Activated CD8-positive, alpha-beta T cell treated with anti-CD3 and anti-CD28 coated beads for 36 hours (primary cell): ENCODE measurements at places on chromosomes 1 and 21. TPM values are rescaled to one million over a fixed set of nuclear protein-coding genes. Genes with fewer than 3 reads are reported as not detected.

Gene ACTN2
- 0.18 TPM for total RNA-seq

Gene FOXD3
- not detected for total RNA-seq

DNA sequence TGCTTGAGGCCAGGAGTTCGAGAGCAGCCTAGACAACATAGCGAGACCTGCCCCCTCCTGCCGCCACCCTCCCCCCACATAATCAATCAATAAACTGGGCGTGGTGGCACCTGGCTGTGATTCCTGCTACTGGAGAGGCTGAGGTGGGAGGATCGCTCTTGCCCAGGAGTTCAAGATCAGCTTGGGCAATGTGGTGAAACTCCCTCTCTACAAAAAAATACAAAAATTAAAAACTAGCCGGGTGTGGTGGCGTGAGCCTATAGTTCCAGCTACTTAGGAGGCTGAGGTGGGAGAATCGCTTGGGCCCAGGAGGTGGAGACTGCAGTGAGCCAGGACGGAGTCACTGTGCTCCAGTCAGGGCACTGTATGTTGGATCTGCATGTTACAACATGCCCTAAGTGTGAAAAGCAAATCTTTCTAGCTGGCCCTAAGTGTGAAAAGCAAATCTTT, 7.0 kb upstream of the MDM4 start:
- DNase-seq: no peak
- peaks cover 3% of the 10 kb centered on the region for H3K27me3 ChIP-seq
- H3K36me3 ChIP-seq: peaks cover 5% of the 10 kb centered on the region
- no peak overlapping the region for H3K27ac ChIP-seq

GRCh38 chr1:159076438-159077119, at the start of gene AIM2:
Gene AIM2 (minus strand): TSS chr1:159076766. CDS start chr1:159073499, 3,267 bp downstream.
- H3K27ac ChIP-seq: peak within 1 kb of the TSS; percentile 94
- H3K4me3 ChIP-seq: peak within 1 kb of the TSS; percentile 77
- H3K27me3 ChIP-seq: no peaks in the 10 kb centered on the region
- DNase-seq: peak; percentile 80
- peaks cover 29% of the 10 kb centered on the region for H3K4me1 ChIP-seq
- no peaks in the 10 kb centered on the region for H3K36me3 ChIP-seq

- H3K4me3 ChIP-seq: no peak overlapping the region
- no peaks in the 10 kb centered on the region for H3K27me3 ChIP-seq
- DNase-seq: no peak
- H3K27ac ChIP-seq: no peak overlapping the region
- H3K36me3 ChIP-seq: no peaks in the 10 kb centered on the region
- no peaks in the 10 kb centered on the region for H3K4me1 ChIP-seq
Observed at GRCh38 chr1:191690931-191691330, 467.3 kb upstream of the RGS18 start.

DNA sequence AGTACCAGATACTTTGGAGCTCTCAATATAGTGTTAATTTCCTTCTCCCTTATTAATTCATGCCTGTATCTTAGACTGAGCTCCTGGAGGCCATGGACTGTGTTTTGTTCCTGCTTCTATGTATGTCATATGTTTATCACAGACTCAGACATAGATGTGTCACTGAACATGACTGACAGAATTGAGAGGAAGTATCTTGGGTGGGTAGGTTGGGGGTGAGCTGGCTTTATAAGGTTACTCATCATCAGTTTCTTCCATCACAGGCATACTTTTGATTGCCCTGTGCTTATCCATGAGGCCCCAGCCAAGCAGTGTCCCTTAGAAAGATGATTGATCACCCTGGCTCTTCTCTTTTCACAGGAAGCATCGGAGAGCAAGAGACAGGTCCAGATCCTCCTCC, 5.6 kb upstream of the SH3D21 start:
- no peaks in the 10 kb centered on the region for H3K27me3 ChIP-seq
- peaks cover 53% of the 10 kb centered on the region for H3K36me3 ChIP-seq
- H3K27ac ChIP-seq: peak overlapping the region; percentile 89

DNA sequence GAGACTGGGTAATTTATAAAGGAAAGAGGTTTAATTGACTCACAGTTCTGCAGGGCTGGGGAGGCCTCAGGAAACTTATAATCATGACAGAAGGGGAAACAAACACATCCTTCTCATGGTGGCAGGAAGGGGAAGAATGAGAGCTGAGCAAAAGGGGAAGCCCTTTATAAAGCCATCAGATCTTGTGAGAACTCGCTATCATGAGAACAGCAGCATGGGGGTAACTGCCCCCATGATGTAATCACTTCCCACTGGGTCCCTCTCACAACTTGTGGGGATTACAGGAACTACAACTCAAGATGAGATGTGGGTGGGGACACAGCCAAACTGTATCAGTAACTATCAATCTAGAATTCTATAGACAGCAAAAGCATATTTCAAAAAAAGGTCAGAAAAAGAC, 64.7 kb upstream of the ACTRT2 start:
- no peaks in the 10 kb centered on the region for H3K4me1 ChIP-seq
- H3K27me3 ChIP-seq: no peaks in the 10 kb centered on the region
- no peak overlapping the region for H3K27ac ChIP-seq

GRCh38 chr1:9295884-9296283, 3.2 kb downstream of the SPSB1 start:
- H3K4me1 ChIP-seq: peaks cover 15% of the 10 kb centered on the region
- peaks cover 2% of the 10 kb centered on the region for H3K27me3 ChIP-seq
- no peaks in the 10 kb centered on the region for H3K36me3 ChIP-seq
- no peak for DNase-seq

- peak overlapping the region; percentile 23 for H3K27ac ChIP-seq
- peak; percentile 84 for DNase-seq
- peaks cover 63% of the 10 kb centered on the region for H3K4me1 ChIP-seq
- peaks cover 5% of the 10 kb centered on the region for H3K36me3 ChIP-seq
- H3K27me3 ChIP-seq: peaks cover 3% of the 10 kb centered on the region
Observed at GRCh38 chr1:156123356-156124196, 9.1 kb downstream of the LMNA start.

DNA sequence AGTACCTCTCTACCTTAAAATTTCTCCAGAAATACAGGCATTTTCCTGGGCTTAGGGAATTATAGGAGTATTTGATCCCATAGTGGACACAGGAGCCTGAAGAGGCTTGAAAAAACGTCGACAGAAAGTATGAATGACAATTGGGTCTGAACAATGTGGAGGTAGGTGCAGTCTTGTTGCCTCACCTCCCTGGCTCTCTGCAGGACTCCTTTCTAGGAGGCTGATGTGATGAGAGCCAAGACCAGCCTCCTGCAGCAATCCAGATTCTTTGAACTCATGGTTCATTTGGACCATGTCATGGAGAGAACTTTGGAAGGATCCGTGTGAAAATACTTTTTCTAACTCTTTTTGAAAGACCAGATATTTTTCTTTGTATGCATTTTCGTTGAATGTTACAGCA, 50.5 kb upstream of the MTF2 start:
- no peak overlapping the region for H3K27ac ChIP-seq
- no peak for DNase-seq
- peaks cover 2% of the 10 kb centered on the region for H3K27me3 ChIP-seq
